Hippocampal formation (tissue), 2 donors: ENCODE measurements at places on chromosomes 11 and 22.
A peak's percentile ranks its signal among the peaks of the same experiment; 100 is the strongest.

GRCh38 chr22:20533879-20534265, 26.5 kb downstream of the MED15 start:
- peak; percentile 45 for DNase-seq

DNA sequence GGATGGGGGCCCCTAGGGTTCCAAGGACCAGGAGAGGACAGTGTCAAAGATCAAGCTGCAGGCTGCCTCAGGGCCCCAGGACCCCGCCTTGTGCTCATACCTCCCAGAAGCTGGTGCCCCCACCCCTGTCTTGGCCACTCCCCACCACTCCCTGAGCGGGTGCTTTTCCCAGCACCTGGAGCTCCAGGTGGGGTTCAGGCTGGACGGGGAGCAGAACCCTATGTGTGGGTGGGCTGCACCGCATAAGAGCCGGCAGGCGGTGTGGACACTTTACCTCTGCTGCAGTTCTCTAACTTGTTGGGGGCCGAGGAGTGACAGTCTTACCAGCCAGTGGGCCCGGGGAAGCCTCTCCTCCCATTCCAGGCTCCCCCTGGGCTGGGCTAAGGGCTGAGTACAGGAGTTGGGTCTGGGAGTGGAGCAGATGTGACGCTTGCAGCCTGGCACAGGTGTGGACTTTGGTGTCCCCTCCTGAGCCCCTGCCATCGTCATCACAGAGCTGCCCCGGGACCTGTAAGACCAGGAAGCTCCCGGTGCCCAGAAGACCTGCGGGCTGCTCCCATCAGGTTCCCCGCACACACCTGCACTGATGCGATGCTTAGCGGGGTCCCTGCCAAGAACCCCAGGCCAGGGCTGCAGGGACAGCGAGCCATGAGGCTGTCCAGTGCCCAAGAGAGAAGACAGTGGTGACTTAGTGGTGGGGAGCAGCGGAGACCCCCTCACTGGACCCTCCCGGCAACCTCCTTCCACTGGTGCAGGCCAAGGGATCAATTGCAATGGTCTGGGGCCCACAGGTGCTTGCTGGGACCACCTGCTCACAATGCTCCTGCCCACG, 674.5 kb downstream of the BRD1 start:
- DNase-seq = no peak

DNA sequence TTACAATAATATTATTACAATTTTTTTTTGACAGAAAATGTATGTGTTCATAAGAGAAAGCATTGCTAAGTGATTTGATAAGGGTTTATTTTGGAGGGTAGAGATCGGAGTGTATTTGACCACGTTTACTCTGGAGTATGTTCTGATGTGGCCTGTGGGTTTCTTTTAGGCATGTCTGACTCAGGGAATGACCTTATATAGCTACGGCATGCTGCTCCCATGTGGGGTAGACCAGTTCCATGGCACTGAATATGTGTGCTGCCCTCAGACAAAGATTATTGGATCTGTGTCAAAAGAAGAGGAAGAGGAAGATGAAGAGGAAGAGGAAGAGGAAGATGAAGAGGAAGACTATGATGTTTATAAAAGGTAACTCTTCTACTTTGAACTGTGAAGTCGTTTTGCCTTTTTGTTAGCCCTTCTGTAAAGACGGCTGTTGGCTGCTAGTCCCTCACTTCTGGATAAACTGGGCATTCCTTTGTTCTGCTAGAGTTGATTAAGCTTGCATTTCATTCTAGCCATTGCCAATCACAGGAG, 38.1 kb upstream of the ST14 start:
- no peak for DNase-seq

GRCh38 chr11:2612884-2613571, 86.8 kb downstream of the KCNQ1OT1 start:
- DNase-seq = no peak

DNA sequence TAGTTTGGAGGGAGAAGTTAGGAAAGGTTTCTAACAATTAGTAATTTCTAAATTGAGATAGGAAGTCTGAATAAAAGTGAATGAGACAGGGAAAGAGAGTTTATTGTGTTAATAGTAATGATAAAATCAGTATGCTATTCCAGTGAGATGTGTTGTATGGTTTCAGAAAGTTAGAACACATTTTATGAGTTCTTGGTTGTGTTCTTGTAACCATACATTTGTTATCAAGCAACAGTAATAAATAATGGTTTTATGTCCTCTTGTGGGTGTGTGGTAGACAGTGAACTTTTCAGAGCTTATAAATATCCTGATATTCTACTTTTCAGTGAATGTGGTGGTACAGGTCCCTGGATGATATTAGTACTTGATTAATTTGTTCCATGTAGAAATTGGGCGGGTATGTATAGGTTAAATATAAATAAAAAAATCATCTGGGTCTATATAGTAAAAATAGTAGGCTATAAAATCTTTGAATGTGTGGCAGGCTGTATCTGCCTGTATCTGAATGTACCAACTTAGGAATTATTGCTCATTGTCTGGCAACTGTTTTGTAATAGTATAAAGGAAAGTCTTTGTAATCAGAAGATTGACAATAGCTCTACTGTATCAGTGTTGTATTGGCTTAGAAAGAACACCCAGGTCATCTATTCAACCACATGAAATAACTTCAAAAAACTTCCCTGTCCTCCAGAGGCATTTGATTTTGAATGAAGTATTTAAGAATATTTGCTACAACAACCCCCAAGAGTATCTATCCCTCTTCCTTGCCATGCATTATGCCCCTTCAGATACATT, 54.8 kb downstream of the UVRAG start:
- peak; percentile 63 for DNase-seq

GRCh38 chr11:29029452-29029851, 921.3 kb downstream of the METTL15 start:
- no peak for DNase-seq

DNA sequence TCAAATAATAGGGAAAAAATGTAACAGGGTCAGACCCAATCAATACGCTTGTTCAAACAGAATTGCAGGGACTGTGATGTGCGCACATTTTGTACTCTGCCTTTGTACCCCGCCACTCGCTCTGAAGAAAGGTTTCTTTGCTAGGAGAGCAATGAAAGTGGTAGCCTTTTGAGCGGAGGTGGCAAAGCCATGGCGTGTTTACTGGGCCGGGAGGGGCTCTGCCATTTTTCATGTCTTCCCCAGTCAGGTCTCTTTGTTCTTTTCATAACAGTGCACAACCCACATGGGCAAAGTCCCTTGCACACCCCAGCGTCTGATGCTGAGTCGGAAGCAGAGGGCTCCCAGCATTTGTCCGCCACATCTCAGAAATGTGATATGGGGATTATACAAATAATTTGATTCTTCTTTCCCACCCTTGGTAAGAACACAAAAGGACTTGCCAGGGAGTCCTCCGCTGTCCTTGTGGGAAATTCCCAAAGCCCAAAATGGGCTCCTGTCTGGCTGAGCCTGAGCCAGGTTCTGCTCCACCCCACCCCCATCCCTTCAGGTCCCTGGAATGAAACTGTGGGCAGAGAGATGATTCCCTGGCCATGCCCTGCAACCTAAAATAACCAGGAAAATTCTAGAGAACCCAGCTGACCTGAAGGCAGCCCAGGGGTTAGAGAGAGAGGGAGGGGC, 36.6 kb downstream of the C11orf58 start:
- DNase-seq = no peak

- DNase-seq = no peak
Observed at GRCh38 chr11:46490666-46491065, 99.1 kb upstream of the CHRM4 start.

DNA sequence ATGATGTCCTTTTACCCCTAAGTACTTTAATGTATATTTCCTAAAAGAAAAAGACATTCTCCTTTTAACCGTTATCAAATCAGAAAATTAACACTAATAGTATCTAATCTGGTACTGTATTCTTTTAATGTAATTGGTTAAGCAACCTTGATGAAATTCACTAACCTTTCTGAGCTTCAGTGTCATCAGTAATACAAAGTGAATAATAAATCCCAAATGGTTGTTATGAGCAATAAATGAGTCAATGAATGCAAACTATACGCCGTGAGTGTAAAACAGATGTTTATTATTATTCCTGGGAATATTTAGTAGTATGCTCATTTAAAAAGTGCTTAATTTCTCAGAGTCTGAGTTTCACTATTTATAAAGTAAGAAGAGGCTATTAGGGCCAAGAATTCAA, 21.5 kb downstream of the UEVLD start:
- no peak for DNase-seq

- DNase-seq = no peak
Observed at GRCh38 chr11:117738246-117738957, 58.6 kb downstream of the DSCAML1 start.

DNA sequence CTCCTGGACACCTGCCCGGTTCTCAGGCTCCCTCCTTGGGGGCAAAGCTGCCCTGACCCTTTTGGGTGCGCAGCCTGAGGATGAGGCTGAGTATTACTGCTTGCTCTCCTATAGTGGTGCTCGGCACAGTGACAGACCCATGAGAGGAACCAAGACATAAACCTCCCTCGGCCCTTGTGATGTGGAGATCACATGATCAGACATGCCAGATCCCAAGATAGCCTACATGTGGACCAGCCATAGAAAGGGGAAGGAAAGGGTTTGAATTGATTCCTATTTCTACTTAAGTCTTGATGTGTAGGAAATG, 125.3 kb downstream of the VPREB1 start:
- DNase-seq = no peak

GRCh38 chr22:39087881-39088684, 9.0 kb upstream of the APOBEC3H start:
- DNase-seq = no peak
